GM10248 (cell line): ENCODE measurements at places on chromosomes 7 and 10.
A peak's percentile ranks its signal among the peaks of the same experiment; 100 is the strongest.

DNA sequence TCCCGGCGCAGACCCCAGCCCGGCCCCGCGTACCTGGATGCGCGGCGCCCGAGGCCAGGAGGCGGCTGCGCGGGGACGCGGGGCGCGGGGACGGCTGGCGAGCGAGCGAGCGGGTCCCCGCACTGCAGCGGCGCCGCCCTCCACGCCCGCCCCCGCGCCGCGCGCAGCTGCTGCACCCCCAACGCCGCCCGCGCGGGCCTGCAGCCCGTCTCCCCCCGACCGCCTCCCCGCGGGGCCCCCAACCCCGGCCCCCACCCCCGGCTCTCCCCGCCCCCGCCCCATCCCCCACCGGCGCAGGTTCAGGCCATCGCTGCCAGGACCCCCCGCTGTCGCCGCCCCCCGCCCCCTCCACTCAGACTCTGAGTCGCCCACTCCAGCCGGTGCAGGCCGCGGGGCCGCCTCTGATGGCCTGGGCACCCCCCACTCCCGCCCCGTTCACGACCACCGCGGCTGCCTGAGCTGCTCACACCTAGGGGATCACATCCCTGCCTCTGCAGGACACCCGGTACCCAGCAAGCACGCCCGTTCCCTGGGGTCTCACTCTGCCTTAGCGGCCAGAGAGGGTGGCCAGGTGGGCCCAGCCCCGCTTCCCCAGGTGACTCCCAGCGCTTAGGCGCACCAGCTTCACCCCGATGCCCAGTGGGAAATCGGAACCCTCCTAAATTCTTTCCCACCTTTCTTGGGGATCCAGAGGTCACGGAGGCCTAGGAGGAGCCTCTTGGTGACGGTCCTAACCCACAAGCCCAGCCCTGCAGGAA lies 13.9 kb upstream of the DNAAF5 start:
- DNase-seq: no peak

DNA sequence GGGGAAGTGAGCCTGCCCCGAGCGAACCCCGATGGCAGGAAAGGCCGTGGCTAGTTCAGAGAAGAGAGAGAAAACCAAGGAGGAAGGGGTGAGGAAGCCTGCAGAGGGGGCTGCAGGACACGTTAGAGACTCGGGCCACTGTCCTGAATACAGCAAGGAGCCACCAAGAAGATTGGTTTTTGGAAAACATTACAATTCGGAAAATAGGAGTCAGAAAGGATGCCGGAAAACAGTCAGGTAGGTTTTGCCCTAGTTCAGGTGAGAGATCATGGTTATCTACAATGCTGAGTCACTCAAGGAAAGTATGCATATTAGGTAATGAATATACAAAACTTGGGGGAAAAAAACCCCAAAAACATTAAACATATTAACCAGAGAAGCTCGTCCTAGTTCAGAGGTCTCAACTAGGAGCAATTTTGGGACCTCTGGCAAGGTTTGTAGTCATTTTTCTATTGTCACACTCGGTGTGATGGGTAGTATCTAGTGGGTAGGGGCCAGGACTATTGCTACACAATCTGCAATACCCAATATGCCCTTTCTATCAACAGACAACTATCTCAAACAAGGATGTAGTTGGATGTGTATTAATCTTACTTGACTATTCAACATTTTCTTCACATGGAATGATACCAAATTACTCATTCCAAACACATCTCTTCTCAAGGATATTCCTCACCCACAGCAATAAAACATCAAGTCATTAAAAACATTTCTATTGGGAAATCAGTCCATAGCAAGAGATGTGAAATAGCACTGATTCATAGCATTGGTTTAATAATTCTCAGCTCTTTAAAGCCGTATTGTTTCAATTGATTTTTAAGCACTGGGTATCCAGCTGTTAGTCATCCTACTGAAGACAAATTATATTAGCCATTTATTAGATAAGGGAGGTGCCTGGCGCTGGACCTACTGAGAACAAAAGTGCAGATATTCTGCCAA lies 74.4 kb upstream of the RSU1 start:
- DNase-seq: no peak

DNA sequence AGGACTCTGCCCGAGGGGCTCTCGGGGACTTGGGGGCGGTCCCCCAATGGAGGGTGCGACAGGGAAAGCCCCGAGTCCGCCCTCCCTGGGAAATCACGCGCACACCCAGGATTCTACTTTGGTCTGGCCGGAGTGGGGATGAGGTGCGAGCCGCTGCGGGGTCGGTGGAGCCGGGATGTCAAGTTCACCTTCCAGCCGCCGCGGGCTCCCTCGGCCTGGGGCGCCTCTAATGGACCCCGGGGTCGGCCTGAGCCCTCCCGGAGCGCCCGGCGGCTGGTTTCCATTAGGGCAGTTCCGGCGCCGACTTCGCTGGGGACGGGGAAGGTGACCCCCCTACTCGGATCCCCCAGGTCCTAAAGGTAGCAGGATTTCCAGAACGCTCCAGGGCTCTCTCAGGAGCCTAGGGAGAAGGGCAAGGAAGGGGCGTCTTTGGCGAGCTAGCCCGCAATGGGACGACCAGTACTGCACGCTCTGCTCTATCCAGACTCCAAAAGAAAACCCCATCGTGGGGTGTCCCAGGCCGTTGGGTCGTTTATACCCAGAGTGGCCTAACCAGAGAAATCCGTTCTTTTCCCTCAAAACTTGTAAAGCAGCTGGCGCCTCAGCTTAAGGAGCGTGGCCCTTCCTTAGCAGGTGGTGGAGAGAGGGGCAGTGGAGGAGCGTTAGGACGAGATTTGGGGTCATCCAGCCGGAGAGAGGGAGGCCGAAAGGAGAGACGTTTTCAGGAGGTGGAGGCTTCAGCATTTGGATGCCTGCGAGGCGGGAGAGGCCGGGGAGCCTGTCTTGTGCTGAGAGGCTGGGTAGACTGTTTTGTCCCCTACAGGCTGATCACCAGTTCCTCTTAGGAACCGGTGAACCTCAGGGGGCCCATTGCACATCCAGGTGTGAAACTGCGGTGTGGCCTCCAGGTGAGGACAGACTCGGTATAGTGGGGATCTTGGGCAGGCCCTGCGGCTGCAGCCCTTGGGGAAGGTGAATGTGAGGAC lies 860 bp upstream of the WDR86 start:
- DNase-seq: no peak

DNA sequence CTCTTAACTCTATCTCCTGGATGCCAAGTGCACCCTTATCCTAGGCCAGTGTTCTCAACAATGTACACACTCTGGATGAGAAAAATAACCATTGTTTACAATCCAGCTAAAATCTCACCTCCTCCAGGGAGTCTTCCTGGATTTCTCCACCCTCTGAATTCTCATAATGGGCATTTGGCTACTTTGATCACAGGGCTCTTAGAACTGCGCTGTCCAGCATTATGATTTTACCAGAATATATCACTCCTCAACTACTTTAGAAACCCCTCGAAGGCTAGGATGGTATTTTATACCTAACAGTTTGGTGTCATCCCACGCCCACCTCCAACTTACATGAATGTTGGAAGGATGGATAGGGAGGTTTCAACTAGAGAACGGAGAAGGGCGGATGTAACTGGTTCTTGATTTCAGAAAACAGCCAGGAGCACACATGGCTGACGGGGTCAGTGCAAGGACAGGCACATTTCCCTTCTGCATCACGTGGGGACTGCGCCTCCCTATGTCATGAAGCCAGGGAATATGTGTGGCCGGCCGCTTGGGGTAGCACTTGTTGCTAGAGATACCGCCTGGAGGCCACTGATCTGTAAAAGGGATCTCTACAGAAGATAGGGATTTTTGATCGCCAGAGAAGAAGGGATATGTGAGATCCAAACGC lies 1.2 kb upstream of the ATP6V0E2 start:
- DNase-seq: peak; percentile 56

- DNase-seq: no peak
Observed at GRCh38 chr7:3641582-3641981, 340.5 kb downstream of the SDK1 start.

- no peak for DNase-seq
Observed at GRCh38 chr7:15864626-15864991, 178.1 kb upstream of the MEOX2 start.

- no peak for DNase-seq
Observed at GRCh38 chr10:103673606-103674005, 180.1 kb downstream of the NEURL1 start.

DNA sequence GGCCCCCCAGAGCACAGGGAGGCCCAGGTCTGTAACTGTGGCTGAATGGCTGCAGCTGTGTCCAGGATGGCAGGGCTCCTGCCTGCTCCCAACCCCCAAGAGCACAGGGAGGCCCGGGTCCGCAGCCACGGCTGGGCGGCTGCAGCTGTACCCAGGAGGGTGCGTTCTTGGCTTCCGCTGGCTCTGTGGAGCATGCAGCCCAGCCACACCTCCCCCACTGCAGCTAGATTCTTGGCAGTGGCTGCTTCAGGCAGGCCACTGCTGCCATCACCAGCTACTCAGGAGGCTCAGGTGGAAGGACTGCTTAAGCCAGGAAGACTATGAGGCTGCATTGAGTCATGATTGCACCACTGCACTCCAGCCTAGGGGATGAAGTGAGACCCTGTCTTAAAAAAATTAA lies 27.9 kb downstream of the C7orf25 start:
- DNase-seq: no peak

DNA sequence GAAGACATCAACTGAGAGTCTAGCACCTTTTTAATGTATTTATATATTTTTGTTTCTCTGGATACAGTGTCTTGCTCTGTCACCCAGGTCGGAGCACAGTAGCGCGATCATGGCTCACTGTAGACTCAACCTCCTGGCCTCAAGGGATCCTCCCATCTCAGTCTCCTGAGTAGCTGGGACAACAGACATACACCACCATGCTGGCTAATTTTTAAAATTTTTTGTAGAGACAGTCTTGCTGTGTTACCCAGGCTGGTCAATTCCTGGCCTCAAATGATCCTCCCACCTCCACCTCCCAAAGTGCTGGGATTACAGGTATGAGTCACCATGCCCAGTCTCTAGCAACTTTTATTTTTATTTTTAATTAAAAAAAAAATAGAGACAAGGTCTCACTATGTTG lies 51.4 kb upstream of the ANLN start:
- DNase-seq: no peak

DNA sequence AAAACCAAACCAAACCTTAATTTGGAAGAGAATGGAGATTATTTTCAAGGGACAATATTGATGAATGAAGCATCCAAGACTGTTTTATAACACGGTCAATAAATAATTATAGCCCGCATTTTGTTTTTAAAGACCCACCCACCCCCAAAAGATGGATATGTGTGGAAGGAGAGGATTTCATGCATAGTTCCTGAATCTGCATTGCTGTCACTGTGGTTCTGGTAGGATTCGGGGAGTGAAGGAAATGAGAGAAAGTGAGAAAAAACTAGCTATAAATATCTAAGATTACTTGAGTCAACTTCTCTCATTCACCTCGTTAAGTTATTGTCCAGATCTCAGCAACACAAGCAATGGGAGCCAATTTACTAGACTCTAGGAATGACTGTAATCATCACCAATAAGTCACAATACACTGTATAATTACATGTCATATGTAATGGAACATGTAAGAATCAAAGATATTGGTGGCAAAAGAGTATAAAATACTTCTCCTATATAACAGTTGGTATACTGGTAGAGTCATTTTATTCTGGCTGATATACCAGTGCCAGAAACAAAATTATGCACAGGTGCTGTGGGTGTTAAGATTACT lies 30.2 kb downstream of the NAMPT start:
- DNase-seq: no peak

GRCh38 chr7:138854115-138854645 lies 56.2 kb upstream of the ATP6V0A4 start:
- no peak for DNase-seq

DNA sequence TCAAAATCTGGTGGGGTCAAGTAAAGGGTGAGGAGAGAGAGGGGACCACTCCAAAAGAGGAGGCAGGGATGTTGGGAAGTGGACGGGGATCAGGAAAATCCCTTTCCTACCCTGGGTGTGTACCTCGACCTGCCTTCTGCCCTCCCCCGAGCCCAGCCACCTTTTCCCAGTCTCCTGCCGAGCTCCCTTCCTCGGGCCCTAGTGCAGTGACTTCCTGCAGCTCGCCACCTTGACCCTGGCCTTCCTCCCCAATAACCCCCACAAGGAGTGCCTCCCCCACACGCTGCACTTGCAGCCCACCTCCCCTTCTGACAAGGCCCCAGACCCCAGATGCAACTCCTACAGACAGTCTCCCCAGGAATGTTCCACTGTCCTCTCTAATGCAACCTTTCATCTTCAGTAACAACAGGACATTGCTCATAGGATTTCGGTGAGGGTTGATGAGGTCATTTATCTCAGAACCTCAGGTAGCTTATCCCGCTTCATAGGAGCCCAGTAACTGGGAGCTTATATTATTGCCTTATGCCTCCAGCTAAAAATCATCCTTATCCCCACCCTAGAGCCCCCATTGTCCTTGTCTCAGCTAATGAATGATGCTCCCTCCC lies 90.1 kb downstream of the MKI67 start:
- DNase-seq: no peak

DNA sequence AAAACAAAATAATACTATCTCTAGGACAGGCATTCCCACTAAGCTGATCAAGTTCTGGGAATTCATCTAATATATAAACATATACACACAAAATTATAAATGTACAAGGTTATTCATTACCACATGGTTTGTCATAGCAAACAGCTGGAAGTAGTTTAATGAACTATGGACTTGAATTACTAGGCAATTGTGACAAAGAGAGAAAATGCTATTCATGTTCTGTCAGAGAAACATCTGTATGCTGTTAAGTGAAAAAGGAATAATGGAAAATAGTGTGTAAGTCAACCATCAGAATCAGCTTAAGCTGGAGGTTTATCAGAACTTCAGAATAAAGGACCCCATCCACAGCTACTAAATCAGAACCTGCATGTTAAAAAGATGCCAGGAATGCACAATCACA lies 2.8 kb downstream of the ZNF248 start:
- no peak for DNase-seq

GRCh38 chr7:5523052-5523711 lies 99.5 kb upstream of the TNRC18 start:
- no peak for DNase-seq

GRCh38 chr10:13871011-13871410 lies 284.2 kb downstream of the PRPF18 start:
- DNase-seq: no peak

GRCh38 chr7:115005251-115005650 lies 83.4 kb downstream of the MDFIC start:
- DNase-seq: no peak

GRCh38 chr7:105426606-105427146 lies 38.0 kb upstream of the SRPK2 start:
- DNase-seq: no peak

- no peak for DNase-seq
Observed at GRCh38 chr7:105987046-105987445, 24.0 kb downstream of the CDHR3 start.

- DNase-seq: no peak
Observed at GRCh38 chr7:55550010-55550663, 22.2 kb downstream of the VOPP1 start.

GRCh38 chr10:93150289-93150688 lies 76.6 kb downstream of the CYP26A1 start:
- DNase-seq: no peak

GRCh38 chr10:6647811-6648526 lies 67.9 kb upstream of the PRKCQ start:
- DNase-seq: peak; percentile 59

GRCh38 chr10:61472090-61472674 lies 19.0 kb upstream of the TMEM26 start:
- no peak for DNase-seq

GRCh38 chr10:43851030-43851429 lies 202.3 kb upstream of the ZNF32 start:
- no peak for DNase-seq
